Activated CD4-positive, CD25-positive, alpha-beta regulatory T cell treated with anti-CD3 and anti-CD28 coated beads, Interleukin-2, amount 50 U/mL, for 72 hours (primary cell): ENCODE measurements at places on chromosomes 5 and 9.

GRCh38 chr9:31823365-31823764 is 561.1 kb upstream of the ACO1 start:
- DNase-seq = no peak

- no peak for DNase-seq
Measured at GRCh38 chr5:143593723-143594122, 190.2 kb upstream of the NR3C1 start.

DNA sequence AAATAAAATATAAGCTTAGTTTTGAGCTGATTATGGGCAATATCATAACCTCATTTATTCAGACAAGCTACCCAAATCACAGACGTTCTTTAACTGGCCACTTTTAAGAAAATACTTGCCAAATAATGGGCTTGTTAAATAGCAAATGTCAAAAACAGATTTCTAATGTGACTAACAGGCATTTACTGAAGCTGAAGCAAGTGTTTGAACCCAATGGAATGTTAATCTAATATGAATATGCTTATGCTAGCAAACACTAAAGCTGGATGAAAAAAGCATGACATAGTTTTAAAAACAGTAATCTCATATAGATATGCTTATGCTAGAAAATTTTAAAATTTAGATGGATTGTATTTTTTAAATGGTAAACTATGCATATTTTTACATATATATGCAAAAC is 411.6 kb upstream of the PTGER4 start:
- no peak for DNase-seq

- no peak for DNase-seq
Measured at GRCh38 chr5:37532976-37533740, 154.0 kb downstream of the WDR70 start.

DNA sequence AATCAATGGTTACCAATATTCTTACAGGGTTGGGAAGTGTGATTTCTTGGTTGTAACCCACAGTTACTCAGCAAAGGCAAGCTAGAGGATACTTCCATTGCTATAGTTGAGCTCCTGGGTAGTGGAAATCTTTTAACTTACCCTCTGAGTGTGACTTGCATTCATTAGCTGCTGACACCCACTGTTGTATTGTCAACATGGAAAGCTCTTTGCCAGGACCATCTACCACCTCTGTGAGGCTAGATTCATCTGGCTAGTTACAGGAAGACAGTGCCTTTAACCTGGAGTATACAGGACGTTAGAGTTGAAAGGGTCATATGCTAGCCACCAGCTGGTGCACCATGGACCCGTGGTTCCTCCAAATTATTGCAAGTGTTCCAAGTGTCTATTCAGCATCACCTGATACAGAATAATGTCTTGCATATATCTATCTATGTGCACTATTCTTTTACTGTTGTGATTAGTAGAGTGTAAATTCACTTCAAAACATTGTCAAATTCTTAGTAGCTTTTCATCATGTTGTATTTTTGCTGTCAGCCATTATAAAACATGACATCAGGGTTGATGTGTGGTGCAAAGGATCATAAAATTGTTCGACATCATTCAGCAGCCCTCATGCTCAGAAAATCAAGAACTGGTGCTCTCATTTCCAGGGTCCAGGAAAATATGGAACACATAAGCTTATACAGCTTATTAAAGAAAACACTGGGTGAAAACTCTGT is 239.0 kb downstream of the PJA2 start:
- DNase-seq = no peak

DNA sequence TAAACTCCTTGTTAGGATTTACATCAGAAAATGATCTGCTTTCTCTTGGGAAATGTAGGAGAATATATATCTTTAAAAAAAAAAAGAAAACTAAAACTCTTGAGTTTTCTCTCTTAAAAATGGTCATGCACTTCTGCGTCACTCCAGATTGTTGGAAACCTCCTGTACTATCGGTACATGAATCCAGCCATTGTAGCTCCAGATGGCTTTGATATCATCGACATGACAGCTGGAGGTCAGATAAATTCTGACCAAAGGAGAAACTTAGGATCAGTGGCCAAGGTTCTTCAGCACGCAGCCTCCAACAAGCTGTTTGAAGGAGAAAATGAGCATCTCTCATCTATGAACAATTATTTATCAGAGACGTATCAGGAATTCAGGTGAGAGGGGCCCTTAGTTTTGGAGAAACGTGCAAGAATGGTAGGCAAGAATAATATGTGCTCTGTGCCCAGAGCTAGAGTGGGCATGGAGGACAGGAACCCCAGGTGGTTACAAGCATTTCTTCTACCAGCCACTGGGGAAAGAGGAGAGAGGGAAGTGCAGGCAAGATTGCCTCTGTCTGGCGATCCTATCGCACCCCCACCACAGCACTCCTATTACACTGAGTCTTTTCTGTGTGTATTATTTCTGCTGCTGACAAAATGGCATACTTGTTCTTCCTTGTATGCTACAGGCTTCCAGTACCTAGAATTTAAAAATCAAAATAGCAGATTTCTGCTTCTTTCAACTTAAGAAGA is 41.4 kb upstream of the F2R start:
- no peak for DNase-seq

GRCh38 chr5:107324071-107324470 is 346.7 kb downstream of the EFNA5 start:
- DNase-seq = no peak

GRCh38 chr5:32960340-32961058 is 249.4 kb downstream of the NPR3 start:
- DNase-seq = no peak

DNA sequence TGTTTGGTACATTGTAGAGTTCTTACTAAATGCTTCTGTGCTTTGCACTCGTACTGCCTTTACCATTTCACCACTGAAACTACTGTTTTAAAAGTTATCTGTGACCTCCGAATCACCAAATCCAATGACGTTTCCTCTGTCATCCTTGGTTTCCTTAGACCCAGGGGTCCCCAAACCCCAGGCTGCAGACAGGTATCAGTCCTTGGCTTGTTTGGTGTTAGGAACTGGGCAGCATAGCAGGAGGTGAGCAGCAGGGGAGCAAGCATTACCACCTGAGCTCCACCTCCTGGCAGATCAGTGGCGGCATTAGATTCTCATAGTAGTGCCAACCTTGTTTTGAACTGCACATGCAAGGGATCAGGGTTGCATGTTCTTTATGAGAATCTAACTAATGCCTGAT is 26.8 kb upstream of the APC start:
- DNase-seq = no peak

DNA sequence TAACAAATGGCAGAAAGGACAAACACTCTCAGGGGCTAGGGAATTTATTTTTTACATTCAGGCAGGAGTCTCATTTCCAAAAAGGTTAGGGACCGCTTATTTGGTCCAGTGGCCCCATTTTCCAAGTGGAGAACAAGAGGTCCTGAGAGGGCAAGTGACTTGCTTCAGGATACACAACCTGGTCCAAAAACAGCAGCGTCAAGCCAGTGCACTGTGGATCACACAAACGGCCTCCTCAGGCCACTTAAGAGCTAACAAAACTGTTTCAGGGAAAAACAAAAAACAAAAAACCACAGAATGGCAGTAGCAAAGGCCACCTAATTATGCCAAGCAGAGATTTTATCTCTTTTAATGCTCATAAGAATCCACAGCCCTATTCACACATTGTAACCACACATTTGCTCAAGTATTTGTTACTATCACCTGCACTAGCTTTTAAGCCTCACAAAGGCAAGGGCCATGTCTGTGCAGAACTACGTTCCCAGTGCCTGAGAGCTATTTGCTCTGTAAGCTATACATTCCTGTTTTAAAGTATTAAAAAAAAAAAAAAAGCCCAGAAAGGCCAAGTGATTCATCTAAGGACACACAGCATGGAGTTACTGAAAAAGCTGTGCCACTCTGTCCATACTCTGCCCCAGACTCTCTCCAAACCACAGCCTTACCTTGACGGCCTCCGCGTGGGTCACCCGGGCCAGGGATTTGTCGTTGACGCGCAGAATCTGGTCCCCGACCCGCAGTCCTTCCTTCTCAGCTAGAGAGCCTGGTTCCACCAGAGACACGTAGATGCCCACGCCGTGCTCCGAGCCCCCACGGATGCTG is 1.5 kb downstream of the WHRN start:
- no peak for DNase-seq

- DNase-seq = no peak
Measured at GRCh38 chr9:35568196-35568595, 36.9 kb upstream of the TESK1 start.

- DNase-seq = no peak
Measured at GRCh38 chr5:176639208-176639607, 8.1 kb upstream of the TSPAN17 start.

- DNase-seq = no peak
Measured at GRCh38 chr9:93218671-93219420, 34.9 kb downstream of the WNK2 start.

DNA sequence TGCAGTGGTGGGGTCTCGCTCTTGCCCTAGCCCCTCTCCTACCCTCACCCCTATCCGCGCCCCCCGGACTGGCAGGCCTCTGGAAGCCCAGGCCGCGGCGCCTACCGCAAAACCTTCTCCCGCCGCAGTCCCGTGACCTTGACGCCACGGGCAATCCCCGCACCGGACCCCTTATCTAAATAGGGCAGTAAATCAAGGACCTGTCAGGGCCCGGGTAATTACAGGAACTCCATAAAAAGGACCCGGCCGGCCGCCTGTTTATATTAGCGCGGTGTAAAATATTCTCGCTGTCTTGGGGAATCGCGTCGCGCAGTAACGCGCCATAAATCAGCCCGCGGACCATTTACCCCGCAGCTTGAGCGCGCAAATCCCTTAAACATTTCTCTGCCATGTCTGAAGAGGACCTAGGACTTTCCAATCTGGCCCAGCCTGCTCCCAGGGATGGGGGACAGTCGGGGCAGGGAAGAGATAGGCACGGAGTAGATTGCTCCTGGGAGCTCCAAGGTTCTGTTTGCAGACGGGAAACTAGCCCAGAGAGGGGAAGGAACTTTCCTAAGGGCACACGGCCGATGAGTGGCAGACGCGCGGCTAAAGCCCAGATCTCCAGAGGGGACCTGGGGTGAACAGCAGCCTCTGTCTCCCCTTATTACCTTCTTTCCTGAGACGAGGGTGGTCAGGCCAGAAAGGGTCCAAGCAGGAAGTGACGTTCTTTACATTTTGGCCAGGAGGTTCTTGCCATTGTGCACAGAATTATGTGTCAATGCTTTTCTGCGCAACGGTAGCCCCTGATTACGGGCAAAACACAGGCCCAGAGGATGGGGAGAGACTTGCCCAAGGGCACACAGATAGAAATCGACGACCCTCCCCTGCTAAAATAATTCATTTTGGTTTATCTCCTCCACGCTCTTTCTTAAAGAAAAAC is 4.8 kb upstream of the HAND1 start:
- DNase-seq = no peak

GRCh38 chr9:22053178-22053577 is 44.1 kb upstream of the CDKN2B start:
- DNase-seq = no peak

- no peak for DNase-seq
Measured at GRCh38 chr5:55593115-55593472, 58.3 kb upstream of the PLPP1 start.

DNA sequence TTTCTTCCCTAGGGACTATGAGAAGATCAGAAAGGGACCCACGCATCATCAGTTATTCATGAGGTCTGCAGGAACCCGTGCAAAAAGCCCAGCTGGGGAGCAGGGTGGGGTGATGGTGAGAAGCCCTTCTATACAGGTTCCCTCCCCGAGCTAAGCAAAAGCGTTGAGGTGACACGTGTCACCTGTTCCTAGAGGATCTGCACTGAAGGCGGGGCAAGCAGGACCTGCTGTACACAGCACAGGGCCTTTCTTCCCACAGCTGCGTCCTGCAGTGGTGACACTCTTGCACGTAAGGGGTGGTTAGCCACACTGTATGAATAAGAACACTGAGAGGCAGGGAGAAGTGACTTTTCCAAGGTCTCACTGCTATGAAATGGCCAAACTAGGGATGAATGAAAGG is 37.2 kb upstream of the SH3PXD2B start:
- no peak for DNase-seq

GRCh38 chr5:1010641-1011046 is 2.0 kb downstream of the NKD2 start:
- DNase-seq = peak; percentile 21
